DMS79 treated with DMSO at 0.1 percent for 48 hours (cell line): ENCODE measurements at places on chromosomes 3 and 15.
A peak's percentile ranks its signal among the peaks of the same experiment; 100 is the strongest.

- no peak for DNase-seq
Measured at GRCh38 chr3:32354362-32354778, 37.3 kb upstream of the CMTM7 start.

DNA sequence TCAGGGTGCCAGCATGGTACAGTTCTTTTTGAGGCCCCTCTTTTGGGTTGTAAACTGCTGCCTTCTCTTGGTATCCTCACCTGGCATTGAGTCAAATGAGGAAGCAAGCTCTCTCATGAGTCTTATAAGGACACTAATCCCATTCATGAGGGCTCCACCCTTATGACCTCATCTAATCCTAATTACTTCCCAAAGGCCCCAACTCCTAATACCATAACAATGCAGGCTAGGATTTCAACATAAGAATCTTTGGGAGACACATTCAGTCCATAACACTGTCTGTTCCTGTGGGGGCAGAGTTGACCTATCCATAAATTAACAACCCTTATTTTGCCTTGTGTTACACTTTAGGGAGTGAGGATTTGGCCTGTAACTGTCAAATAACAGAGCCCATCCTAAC lies 278.3 kb downstream of the LRTM1 start:
- no peak for DNase-seq

GRCh38 chr3:78978037-78978436 lies 789.8 kb downstream of the ROBO1 start:
- no peak for DNase-seq

- no peak for DNase-seq
Measured at GRCh38 chr3:186220365-186220764, 111.5 kb upstream of the ETV5 start.

GRCh38 chr3:69294014-69294766 lies 91.7 kb downstream of the FRMD4B start:
- DNase-seq = no peak

- no peak for DNase-seq
Measured at GRCh38 chr3:5058471-5058951, 63.6 kb upstream of the ARL8B start.

DNA sequence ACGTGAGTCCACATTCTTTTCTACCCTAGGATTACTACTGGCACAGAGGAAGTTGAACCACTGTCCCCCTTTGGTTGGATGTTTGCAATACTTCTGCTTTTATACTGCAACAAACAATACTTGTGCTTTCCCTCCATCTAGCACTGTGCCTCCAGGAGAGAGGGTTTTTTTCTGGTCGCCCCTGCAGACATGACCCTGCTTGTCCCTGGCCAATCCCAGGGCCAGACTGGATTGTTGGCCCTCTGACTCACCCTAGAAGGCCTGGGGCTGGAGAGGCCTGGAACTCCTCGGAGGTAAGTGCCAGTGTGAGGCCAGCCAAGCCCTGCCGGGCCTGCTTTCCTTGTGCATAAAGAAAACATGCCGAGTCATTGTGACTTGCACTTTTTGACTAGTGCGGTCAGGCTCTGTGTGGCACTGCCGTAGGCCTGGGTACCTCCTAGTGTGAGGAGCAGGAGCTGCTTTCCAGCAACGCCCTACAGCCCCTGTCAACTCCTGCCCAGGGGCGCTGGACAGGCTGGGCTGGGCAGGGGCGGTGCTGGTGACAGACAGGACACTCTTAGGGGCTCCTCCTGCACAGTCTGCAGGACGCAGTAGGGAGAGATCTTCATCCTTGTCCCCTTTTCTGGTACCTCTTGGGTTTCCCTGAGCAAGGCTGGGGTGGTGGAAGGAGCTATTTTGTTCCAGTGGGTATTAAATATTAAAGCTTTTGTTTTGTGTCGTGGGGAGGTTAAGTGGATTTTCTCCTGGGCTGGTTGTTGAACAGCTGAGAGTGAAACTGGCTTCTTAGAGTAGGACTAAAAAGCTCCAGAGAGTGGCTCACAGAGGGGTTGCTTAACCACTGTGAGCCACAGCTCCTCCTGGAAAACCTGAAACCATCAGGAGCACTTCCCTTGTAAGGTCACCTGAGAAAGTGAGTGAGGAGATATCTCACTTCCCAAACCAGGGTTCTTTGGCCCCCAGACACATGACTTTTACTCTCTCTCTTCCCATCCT lies 14.4 kb upstream of the TKT start:
- DNase-seq = peak; percentile 69

GRCh38 chr3:53257465-53257864 lies 1.6 kb upstream of the TKT start:
- no peak for DNase-seq

DNA sequence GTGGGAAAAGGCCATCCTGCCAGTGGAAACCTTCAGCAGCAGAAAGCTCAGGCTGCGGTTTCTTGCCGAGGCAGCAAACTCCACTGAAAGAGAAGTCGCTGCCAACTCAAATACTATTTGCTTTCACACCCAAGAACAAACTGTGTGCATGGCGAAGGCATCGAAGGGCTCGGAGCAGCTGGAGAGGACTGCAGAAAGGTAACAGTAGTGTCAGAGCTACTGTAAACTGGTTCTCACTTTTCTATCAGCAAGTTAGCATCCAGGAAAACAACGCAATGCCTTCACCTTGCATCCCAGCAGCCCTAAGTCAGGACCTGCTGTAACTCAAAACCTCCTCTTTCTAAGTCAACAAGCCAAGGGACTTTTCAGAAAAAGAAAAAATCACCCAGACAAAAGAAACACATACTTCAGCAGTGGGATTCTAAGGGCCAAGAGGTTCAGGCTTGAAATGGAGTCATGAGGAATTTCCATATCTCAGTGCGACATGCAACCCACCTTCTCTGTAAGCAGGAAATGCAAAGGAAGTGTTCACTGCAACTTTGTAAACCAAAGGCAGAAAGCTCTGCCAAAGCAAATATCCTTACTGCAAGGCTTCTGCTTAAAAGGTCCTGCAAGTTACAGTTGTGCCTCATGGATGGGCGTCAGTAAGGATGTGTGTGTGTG lies 193.5 kb downstream of the FOXP1 start:
- DNase-seq = peak; percentile 16

- no peak for DNase-seq
Measured at GRCh38 chr3:104990758-104991157, 376.0 kb upstream of the ALCAM start.

DNA sequence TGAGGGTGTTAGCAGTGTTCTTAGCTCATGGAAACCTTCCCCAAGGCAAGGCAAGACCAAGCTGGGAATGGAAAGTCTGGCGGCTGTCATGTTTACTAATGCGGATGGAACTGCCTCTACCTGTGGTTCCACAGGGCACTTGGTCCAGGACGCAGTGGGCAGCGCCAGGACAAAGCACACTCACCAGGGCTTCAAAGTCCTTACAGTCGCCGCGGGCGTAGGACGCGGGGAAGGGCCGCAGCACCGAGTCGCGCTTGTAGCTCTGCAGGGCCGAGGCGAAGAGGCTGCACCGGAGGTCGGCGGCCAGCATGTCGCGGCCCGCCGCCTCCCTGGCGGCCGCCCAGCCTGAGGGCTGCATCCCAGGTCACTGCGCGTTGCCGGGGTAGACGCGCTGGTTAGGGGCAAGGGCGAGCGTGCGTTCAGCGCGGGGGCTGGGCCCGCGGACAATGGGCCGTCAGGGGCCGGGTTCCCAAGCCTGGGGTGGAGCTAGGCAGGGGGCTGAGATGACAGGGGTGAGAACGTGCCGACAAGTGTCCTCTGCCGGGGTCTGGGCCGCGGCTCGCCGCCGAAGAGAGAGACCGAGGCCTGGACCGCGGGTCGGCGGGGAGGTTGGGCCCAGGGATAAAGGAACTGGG lies 497 bp downstream of the PARP16 start:
- peak; percentile 3 for DNase-seq

DNA sequence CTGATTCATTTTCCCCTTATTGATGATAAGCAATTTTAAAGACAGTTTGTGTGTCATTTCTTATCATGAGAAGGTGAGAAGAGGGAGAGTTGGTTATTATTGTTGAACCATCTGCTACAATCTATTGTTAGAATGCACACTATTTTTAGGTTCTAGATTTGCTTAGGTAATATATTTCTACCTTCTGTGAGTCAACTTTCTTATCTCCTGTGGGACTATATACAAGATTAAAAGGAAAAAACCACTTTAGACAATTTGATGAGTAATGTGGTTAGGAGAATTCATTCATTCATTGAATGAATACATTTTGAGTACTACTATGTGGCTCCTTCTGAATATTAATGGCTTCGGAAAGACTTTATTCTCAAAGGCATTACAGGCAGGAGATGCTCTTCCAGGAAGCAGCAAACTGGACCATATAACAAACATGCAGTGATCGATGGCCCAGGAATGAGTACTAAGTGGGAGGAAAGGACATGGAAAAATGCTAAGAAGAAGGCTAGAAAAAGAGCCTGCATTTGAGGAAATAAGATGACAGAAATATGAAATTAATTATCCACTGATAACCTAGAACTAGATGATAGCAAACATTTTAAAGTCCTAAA lies 22.4 kb downstream of the SPTSSB start:
- no peak for DNase-seq

DNA sequence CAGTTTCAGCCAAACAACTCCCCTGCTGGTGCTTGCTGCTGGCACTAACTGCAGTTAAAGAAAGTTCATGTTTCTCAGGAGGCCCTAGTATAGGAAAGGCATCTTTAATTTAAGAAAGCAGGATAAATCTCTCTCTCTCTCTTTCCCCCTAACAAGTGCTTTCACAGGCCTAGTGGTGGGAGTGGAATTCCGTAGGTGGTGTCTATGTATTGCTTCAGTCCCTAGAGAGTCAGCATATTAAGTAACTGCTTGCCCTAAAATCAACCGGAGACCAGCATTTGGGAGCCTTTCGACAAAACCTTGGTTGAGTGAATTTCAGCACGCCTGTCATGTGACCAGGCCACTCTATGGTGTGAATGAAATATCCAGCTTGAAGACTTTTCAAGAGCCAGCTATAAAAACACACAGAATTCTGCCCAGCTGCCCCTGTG lies 169.2 kb upstream of the TGFBR2 start:
- DNase-seq = peak; percentile 2

GRCh38 chr3:143311096-143311495 lies 191.5 kb downstream of the CHST2 start:
- DNase-seq = no peak

- DNase-seq = no peak
Measured at GRCh38 chr3:183156266-183156665, 6.3 kb downstream of the LAMP3 start.

GRCh38 chr3:88092270-88092669 lies 33.2 kb downstream of the ZNF654 start:
- DNase-seq = no peak

DNA sequence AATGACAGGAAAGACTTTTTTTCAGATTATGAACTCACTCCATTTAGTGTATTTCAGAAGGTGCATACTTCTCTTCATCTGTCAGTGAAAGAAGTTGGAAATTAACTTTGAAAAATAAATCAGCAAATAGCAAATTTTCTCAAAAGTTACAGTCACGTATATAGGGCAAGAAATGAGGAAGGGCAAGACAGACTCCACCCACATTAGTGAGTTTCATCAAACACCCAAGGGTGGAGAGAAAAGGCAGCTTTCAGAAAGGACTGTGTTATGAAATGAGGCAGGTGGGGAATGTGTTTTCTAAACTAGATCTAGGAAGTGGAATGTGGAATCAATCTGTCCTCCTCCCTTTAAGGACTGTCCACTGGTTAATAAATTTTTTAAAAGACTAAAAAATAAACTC lies 2.9 kb downstream of the SLC22A13 start:
- DNase-seq = no peak

DNA sequence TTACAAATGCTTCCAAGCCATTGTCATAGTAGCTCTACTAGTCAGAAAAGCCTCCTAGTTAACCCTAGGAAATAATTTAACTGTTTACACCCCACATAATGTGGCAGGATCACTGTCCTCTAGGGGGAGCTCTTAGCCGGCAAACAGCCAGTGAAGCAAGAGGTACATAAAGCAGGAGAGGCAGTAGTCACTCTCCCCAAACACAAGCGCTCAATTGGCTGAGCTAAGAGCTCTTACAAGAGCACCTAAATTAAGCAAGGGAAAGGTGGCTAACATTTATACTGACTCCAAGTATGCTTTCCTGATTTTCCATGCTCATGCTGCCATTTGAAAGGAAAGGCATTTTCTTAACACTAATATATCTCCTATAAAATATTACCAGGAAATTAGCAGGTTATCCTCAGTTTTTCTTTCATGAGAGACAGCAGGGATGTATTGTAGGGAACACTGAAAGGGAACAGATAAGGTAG lies 37.6 kb downstream of the NCEH1 start:
- DNase-seq = no peak

DNA sequence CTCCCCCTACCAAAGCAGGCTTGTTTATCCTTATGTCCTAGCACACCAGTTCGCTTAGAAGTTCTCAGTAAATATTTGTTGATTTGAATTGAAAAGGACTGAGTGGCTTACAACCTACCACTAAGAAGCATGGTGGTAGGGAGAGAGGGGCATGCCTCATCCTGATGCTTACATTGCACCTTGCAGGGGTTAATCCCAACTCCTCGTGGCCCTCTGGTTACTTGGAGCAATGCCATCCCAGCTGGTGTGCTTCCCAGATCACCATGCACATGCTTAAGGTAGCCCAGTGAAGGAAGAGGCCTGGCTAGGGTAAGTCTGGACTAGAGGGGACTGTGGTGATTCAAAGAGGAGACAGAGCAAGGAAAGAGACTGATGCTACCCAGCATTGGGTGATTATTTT lies 253.3 kb downstream of the CLSTN2 start:
- DNase-seq = peak; percentile 37

GRCh38 chr15:75178171-75178937 lies 23.3 kb upstream of the C15orf39 start:
- no peak for DNase-seq

GRCh38 chr3:141302364-141303141 lies 65.8 kb upstream of the ZBTB38 start:
- DNase-seq = no peak

GRCh38 chr3:178244733-178245709 lies 291.2 kb upstream of the KCNMB2 start:
- no peak for DNase-seq

- no peak for DNase-seq
Measured at GRCh38 chr3:135218782-135219181, 423.7 kb downstream of the EPHB1 start.

DNA sequence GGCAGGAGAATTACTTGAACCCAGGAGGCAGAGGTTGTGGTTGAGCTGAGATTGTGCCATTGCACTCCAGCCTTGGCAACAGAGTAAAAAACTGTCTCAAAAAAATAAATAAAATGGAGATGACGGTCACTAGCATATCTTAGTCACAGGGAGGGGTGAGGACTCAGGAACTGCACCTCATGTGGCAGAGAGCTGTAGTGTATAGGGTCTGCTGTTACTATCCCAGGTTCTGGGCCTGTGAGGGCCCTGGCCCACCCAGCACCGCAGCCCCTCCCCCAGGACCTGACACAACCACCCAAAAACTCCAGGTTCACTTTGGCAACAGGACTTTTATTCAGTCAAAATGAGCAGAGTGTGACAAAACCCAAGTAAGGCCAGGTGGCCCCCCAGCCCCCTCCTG lies 22.3 kb downstream of the RNU5B-1 start:
- no peak for DNase-seq

DNA sequence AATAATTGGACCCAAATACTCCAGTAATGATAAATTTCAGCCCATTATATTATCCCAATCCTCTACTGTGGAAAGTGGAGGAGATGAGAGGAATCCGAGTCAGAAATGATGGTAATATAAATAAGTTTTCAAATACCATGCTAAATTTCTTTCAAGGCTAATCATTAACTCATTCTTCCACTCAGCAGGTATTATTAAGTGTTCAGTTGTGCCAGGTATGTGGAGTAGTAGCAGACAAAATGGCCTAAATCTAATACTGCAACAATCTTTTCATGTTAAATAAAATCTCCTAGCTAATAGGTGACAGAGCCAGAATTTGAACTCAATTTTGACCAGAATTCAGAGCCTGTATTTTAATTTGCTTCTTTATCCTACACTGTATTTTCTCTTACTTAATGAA lies 538.6 kb upstream of the ROBO2 start:
- DNase-seq = no peak
